Amniotic epithelial cell (primary cell): ENCODE measurements at places on chromosomes 3 and 15.

DNA sequence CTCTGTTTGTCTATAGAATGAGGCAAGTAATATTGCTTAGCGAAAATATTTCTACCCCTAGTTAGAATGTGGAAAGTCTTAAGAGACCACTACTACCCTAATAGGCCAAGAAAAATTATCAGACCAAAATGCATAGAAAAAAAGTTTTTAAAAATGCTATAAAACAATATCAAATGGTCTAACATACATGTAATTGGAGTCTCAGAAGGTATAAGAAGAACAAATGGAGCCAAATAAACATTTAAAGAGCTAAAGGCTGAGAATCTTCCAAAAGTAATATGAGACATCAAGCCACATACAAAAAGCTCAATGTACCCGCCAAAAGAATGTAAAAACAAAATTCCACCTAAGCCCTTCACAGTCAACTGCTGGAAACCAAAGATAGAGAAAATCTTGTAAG lies 133.5 kb upstream of the GADL1 start:
- no peak for DNase-seq

GRCh38 chr3:166405896-166406295 lies 568.7 kb upstream of the BCHE start:
- no peak for DNase-seq

GRCh38 chr3:129514563-129514962 lies 13.9 kb upstream of the RHO start:
- no peak for DNase-seq

- DNase-seq: no peak
Measured at GRCh38 chr3:25572336-25572735, 92.4 kb downstream of the TOP2B start.
